Naive thymus-derived CD8-positive, alpha-beta T cell (primary cell): ENCODE measurements at places on chromosomes 5 and 9. TPM values are rescaled to one million over a fixed set of nuclear protein-coding genes. Genes with fewer than 3 reads are reported as not detected.

ENTPD2 gene
- not detected for polyA plus RNA-seq

PCDHB13 gene
- not detected for polyA plus RNA-seq

DBN1 gene
- polyA plus RNA-seq = 20.5 TPM

PTTG1 gene
- 7.1 TPM for polyA plus RNA-seq

NIM1K gene
- polyA plus RNA-seq = not detected

STING1 gene
- 87.3 TPM for polyA plus RNA-seq

MYOT gene
- polyA plus RNA-seq = not detected

C5orf52 gene
- not detected for polyA plus RNA-seq

KIAA1958 gene
- 2.6 TPM for polyA plus RNA-seq

LCN15 gene
- polyA plus RNA-seq = not detected

PCDHGA5 gene
- not detected for polyA plus RNA-seq

PLEKHG4B gene
- not detected for polyA plus RNA-seq

C1QTNF3 gene
- 0.38 TPM for polyA plus RNA-seq

KIF20A gene
- polyA plus RNA-seq = not detected

AP3B1 gene
- 26.2 TPM for polyA plus RNA-seq

FAM163B gene
- polyA plus RNA-seq = not detected

SOX30 gene
- 0.12 TPM for polyA plus RNA-seq

MPDZ gene
- polyA plus RNA-seq = not detected

GIN1 gene
- 6.5 TPM for polyA plus RNA-seq

GABBR2 gene
- not detected for polyA plus RNA-seq

WNT8A gene
- not detected for polyA plus RNA-seq

FAM78A gene
- polyA plus RNA-seq = 12.7 TPM

PCDHGC3 gene
- 0.25 TPM for polyA plus RNA-seq

TYRP1 gene
- not detected for polyA plus RNA-seq

MAST4 gene
- polyA plus RNA-seq = 10.3 TPM

ANKDD1B gene
- 0.27 TPM for polyA plus RNA-seq

PDE6A gene
- polyA plus RNA-seq = not detected
